Dermis microvascular lymphatic vessel endothelial cell (primary cell): ENCODE measurements at places on chromosomes 5 and 9.

DNA sequence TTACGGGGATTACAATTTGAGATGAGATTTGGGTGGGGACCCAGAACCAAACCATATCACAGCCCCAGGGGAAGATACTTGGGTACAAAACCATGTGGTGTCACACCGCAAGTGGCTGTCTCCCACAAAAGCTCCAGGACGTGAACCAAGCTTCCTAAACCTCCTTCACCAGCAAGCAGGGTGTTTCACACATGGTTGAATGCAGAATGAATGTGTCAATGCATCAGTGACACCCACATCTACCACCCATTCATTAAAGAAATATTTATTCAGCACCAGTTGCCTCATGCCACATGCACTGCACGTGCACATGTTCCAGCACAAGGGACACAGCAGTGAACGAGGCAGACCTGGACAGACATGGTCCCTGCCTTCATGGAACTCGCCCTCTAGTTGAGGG lies 70.9 kb upstream of the SPOCK1 start:
- no peak for DNase-seq

- DNase-seq = no peak
These were observed 179.0 kb downstream of the ROR2 start for GRCh38 chr9:91771027-91771426.

DNA sequence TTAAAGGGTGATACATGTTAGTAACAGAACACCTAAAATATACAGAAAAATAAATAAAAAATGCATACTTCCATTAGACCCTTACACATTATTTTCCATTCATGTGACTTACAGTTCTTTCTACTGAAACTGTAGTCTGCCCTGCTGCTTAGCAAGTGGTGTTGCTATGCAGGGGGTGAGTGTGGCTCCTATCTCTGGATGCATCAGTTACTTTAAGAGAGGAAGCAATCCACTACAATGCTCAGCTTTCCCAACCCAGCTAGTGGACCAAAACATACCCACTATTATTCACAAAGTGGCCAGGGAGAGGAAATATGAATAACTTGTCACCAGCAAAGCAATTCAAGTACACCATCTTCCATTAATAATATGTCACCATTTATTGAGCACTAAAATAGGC lies 121.8 kb downstream of the DOCK2 start:
- no peak for DNase-seq

- DNase-seq = no peak
These were observed 68.1 kb upstream of the FBXL7 start for GRCh38 chr5:15431923-15432322.

DNA sequence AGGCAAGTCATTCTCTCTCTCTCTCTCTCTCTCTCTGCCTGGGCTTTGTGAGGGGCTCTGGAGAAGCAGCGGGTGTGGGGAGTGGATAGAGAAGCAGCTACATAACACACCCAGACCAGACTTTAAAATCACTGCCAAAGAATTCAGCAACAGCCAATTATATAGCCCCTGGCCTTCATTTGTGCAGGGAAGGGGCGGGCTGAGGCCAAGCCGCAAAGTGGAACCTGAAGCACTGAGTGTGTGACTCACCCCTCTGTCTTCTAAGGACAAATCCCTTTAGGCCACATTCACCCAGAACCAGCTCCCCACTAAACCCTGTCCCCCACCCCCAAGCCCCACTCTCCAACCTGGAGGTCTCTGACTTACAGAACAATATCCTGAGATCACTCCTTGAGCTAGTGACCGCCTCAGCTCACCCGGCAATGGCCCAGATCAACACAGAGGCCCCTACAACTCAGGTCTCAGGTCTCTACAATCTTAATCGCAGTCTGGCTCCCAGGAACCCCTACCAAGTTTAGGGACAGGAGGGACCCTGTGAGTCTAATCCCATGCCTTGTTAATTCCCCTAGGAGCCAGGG lies 6.0 kb downstream of the B4GALT1 start:
- peak; percentile 82 for DNase-seq

DNA sequence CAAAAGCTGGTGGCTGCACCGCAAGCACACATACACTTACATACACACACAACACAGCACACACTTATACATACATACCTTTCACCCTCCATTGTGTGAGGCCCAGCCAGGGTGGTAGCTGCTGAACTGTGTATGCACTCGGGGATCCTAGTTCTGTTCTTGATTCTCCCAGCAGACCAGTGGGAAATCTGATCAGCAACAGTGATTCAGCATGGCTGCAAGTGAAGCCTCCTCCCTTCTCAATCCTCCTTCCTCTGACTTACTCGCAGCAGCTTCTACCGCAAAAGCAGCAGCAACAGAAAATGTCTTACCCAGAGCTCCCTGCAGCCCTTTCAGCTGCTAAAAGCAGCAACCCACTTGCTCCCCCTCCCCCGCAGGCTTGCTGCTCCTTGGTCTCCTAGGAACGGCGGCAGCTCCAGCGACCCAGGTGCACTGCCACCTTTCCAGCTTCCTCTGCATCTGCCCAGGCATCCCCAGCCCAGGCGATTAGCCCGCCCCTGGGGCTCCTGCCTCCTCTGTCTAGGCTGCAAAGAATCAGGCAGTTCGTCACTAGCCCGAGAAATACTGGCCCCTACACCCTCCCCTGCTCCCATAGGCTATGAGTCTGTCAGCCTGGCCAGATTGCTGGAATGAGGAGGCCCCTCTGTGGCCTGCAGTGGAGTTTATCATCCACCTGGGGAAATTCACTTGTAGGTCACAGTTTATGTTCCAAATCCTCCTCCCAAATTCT lies at the start of gene KLHL3:
TSS of gene KLHL3 (minus strand) at position 535 of the 730 bp plus-strand sequence. CDS start at position 92, 443 bp downstream.
- DNase-seq = peak; percentile 68

DNA sequence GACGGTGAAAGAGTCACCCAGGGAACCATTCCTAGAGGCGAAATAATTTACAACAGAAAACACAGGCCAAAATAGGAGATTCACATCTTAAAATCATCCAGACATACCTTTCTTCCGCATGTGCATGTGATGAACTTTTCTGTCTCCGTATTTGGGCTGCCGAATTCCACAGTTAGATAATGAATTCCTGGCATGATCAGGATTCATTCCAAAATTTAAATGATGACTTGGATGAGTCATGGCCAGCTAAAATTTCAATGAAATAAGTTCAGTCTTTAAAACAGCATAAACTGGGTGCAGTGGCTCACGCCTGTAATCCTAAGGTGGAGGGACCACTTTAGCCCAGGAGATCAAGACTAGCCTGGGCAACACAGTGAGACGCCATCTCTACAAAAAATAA lies 82.7 kb downstream of the DROSHA start:
- no peak for DNase-seq

GRCh38 chr5:126911986-126912385 lies 118.4 kb downstream of the MARCHF3 start:
- DNase-seq = no peak

DNA sequence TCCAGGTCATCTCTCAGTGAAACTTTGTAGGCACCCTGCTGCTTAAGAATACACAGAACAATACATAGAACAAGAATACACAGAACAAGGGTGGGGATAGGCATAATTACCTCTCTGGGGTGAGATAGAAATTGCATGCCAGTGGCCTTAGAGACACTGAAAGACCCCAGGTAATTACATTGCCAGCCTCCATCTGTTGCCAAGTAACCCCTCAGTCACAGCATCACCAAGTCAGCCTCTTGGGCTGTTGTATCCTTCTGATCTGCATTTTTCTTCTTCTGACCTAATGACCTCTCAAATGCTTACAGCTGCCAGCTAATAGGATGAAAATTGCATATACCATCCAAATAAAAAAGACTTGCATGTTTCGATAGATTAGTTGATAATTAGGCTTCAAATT lies 167.7 kb downstream of the GRIA1 start:
- DNase-seq = no peak

GRCh38 chr5:134255418-134256150 lies 29.7 kb upstream of the PPP2CA start:
- DNase-seq = peak; percentile 56

- DNase-seq = no peak
These were observed 298.9 kb downstream of the TRIM32 start for GRCh38 chr9:116986015-116986414.

GRCh38 chr9:123772374-123772773 lies 157.6 kb downstream of the DENND1A start:
- no peak for DNase-seq

DNA sequence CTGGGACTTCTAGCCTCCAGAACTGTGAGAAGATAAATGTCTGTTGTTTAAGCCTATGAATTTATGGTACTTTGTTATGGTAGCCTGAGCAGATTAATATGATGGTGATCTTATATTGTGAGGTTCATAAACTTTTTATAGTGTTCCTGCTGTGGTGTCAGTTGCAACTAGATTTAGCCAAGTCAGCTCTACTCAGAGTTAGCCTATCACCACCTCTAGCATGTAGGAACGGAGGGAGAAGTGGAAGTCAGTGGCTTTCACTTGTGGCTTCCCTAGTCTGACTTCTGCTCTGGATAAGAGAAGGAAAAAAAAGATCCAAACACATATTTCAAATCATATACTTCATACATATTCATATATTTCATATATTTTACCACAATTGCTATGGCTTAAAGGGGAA lies 6.6 kb downstream of the POC5 start:
- no peak for DNase-seq

DNA sequence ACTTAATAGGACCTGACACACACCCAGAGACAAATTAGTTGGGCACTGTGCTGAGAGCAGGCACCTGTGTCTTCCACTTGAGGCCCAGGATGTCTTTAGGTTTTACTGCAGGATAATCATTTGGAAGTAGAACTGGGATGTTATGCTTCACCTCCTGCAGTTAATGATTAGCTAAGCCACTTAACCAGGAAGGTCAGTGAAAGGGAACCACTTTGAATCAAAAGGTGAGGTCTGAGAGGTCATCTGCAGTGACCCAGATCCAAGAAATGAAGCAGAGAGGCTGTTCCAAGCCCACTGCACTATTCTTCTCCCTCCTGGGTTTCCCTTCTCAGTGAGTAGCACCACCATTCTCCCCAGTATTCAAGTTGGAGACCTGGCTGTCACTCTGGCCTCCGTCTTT lies 110.5 kb downstream of the SNX18 start:
- no peak for DNase-seq

DNA sequence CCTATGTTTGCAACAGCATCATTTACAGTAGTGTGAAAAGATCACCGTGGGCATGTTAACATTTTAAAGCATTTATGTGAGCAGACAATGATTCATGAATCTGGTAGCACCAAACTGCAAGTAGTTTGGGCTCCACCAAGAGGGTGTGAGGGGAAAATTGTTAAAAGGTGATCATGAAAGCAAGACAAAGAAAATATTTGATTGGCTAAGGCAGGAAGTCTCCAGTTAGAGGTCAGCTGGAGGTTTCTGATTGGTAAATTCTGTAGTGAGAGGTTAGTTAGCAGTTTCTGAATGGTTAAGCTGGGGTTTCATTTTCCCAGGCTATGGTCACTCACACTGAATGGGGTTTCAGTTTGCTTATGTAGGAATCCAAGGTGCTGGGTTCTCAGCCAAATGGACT lies 13.5 kb upstream of the DRD1 start:
- DNase-seq = no peak

DNA sequence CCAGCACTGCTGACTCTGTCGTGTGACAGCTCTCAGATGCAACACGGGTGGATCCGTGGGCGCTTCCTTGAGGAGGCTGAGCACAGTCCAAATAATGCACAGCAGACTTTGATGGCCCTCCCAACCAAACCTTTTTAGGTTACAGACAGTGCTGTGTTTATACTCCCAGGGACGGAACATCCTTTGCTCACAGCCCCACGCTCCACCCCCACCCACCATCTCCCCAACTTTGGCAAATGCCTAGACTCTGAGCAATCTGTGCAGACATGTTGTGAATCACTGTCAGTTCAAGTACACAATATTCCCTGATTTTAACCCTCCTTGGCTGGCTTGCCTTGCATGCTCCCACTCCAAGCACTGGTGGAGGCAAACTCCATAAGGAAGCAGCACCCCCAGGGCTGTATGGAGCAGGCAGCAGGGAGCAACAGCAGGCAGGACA lies 324.6 kb downstream of the MLLT3 start:
- no peak for DNase-seq

DNA sequence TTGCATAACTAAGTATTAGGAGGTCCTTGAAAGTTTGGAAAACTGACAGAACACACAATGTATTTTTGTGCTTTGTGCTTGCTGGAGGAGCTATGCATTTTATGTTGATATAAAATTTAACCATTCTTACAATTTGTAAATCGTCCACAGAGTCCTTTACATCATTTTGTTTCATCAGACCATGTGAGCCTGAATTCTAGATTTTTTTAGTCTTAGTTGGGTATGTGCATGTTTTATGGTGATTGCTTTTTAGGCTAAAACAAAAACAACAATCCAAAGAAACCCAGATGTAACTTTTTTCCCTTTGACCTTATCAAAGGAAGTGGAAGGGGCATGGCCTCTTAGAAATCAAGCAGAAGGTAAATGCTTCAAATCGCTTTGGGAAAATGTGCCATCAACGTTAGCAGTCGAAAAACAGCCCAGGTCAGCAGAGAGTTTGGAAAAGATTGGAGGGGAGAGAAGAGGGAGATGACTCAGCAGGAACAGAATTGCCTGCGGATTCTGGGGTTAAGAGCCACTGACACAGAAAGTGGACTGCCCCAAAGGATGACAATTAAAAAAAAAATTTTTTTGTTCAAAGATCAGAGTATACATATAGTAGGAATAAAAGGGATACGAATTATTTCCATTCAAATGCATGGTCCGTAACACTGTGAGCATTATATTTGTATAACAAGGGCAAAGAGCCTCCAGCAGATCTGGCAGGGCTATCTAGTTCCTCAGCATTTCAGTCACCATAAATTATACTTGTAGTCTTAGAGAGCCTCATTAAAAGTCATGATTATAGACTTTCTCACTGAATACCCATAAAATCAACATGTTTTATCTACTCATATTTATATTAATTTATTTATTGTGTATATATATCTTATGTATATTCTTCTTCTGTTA lies 253.5 kb upstream of the HAPLN1 start:
- no peak for DNase-seq

- DNase-seq = peak; percentile 34
These were observed 296.6 kb upstream of the RASA1 start for GRCh38 chr5:86971034-86971571.

- no peak for DNase-seq
These were observed 60.3 kb downstream of the CXXC5 start for GRCh38 chr5:139708434-139708861.
